ENCODE measurements at places on chromosomes 11 and 22.

DNA sequence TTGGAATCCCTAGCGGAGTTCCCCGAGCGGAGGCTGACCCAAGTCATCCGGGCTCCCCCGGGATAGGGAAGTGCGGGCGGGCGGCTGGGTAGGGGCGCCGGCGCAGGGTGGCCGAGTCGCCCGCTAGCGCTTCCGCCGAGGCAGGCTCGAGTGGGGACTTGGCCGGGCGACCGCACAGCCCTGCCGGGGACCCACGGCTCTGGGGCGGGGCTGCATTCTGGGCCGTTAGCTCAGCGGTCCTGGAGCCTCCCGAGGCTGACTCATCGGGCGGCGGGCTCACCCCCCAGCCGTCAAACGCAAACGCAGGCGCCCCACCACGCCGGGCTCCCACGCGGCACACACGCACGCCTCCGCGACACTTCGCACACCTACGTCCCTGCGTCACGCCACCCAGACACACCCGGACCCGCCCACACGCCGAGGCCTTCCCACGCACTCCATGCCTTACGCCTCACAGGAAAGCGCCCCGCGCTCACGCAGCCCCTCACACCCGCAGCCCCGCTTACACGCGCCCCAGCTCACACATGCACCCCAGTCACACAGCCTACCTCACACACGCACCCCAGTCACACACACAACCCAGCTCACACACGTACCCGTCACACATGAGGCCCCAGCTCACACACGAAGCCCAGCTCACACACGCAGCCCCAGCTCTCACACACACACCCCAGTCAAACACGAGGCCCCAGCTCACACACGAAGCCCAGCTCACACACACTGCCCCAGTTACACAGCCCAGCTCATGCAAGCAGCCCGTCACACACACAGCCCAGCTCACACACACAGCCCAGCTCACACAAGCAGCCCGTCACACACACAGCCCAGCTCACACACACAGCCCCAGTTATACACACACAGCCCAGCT, 1.2 kb downstream of the PHLDB1 start:
- DNase-seq = peak; percentile 66

DNA sequence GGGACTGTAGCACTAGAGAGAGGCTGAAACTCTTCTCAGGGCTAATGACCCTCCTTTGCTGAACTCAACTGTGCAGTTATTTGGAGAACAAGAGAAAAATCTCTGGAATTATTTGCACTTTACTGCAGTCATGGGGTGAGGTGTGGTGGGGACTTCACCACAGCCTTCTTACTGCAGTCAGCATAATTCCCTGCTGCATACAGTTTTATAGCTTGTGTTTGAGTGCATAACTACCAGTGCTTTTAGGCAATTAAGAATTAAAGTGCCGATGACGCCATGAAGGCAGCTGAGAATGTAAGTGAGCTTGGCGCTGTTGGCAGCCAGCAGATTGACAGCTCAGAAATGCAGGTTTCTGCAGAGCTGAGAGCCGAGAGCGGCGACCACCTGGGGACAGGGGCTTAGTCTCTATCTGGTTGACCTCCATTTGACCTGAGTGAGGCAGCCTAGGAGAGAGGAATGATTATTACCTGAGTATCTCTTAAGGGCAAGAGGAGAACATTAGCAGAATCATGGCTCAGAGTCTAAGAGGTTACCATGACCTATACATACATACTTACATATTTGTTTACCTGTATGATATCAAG, 830.0 kb downstream of the NTM start:
- DNase-seq = no peak

- no peak for DNase-seq
Observed at GRCh38 chr11:66985508-66986177, 10.5 kb downstream of the C11orf86 start.

- DNase-seq = no peak
Observed at GRCh38 chr22:39723899-39724351, 153.4 kb downstream of the CACNA1I start.

- no peak for DNase-seq
Observed at GRCh38 chr22:44926124-44926475, 83.7 kb downstream of the PHF21B start.

GRCh38 chr11:597166-597725, 18.5 kb downstream of the IRF7 start:
- DNase-seq = no peak

- no peak for DNase-seq
Observed at GRCh38 chr11:3186166-3186953, 21.2 kb upstream of the OSBPL5 start.

All from stimulated activated CD8-positive, alpha-beta memory T cell treated with anti-CD3 and anti-CD28 coated beads, Interleukin-7, amount 100 ng/mL, for 1 hour (primary cell).